ENCODE measurements at places on chromosomes 12 and 14.

DNA sequence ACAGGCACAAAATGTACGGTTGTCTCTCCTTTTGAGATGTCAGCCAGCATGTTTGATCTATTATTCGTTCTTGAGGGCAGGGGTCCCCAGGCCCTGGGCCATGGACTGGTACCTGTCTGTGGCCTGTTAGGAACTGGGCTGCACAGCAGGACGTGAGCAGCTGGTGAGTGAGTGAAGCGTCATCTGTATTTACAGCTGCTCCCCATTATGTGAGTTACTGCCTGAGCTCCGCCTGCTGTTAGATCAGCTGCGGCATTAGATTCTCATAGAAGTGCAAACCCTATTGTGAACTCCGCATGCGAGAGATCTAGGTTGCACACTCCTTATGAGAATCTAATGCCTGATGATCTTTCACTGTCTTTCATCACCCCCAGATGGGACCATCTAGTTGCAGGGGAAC, 41.4 kb upstream of the SCN8A start:
- peak; percentile 26 for DNase-seq

GRCh38 chr12:71158361-71158882, 623 bp upstream of the TSPAN8 start:
- DNase-seq, result no peak

DNA sequence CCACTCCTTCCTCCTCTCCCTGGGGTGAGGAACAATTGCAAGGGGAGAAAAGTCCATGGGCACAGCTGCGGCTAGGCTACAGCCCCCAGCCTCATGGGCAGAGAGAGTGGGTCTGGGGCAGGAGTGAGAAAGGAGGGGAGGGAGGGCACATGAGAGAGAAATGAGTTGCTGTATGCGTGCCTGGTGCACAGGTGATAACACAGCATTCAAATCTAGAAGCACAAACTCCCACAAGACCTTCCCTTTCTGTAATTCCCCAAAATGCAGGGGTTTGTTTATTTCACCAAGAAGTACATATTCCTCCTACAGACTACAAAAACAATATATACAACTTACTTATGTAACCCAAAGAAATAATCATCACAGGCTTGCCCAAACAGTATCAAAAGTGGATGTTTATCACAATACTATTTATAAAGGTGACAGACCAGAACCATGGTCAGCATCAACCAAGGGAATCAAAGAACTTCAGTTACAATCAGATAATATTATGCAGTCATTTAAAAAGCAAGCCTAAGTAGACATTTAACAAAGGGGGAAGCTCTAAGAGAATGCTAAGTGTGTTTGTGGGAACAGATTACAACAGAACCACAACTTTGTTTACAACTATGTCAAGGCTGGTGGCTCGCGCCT, 54.2 kb downstream of the ITPK1 start:
- DNase-seq, result no peak

GRCh38 chr14:104288272-104288671, 149.9 kb downstream of the KIF26A start:
- no peak for DNase-seq
